AG09319 (cell line): ENCODE measurements at places on chromosomes 6 and 20.

GRCh38 chr6:151093706-151094105, 146.1 kb upstream of the AKAP12 start:
- no peak for DNase-seq

- DNase-seq = no peak
Measured at GRCh38 chr6:127177923-127178231, 59.4 kb downstream of the RSPO3 start.

- DNase-seq = no peak
Measured at GRCh38 chr6:73024598-73024997, 200.7 kb downstream of the KHDC1L start.

- no peak for DNase-seq
Measured at GRCh38 chr20:56202493-56203077, 45.9 kb upstream of the MC3R start.

DNA sequence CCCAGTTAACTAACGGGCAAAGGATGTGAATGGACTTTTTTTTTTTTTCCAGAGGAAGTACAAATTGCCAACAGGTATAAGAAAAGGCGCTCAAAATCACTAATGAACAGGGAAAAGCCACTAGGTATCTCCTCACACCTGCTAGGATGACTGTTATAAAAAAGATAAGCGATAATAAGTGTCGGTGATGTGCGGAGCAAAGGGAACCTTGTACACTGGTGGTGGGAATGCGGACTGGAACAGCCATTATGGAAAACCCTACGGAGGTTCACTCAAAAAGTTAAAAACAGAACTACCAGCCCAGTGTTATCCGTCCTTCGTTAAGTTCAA, 787 bp upstream of the RAB32 start:
- no peak for DNase-seq
